ENCODE measurements at places on chromosomes 12 and 14.

GRCh38 chr14:96039633-96040311 is 610 bp downstream of the C14orf132 start:
- DNase-seq, result peak; percentile 26

DNA sequence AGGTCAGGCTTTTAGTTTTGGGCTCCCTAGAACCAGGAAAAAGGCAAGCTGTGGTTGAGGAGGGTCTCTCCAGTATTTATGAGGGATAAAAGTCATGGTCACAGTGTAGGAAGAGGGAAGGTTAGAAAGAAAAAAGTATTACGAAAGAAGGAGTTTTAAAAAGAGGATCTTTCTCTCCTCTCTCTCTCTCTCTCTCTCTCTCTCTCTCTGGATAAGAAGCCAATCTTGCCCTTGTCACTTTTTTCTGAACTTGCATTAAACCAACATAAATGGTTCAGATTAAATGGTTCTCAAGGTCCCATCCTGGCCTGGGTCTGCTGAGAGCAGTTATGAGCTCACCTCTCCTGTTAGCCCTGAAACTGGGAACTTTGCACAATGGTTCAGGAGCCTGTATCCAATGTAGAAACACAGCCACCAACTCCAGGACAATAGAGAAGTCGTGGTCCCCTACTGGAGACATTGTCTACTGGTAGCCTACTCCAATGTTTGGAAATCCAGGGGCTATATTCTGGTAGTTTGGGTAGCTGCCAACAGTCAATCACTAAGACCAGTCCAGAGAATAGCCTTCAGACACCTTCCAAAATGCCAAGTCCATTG is 131.9 kb downstream of the DAD1 start:
- DNase-seq, result no peak

- no peak for DNase-seq
Measured at GRCh38 chr14:34175574-34175973, 224.7 kb upstream of the EGLN3 start.

- no peak for DNase-seq
Measured at GRCh38 chr14:59630288-59630963, 53.8 kb upstream of the CCDC175 start.

DNA sequence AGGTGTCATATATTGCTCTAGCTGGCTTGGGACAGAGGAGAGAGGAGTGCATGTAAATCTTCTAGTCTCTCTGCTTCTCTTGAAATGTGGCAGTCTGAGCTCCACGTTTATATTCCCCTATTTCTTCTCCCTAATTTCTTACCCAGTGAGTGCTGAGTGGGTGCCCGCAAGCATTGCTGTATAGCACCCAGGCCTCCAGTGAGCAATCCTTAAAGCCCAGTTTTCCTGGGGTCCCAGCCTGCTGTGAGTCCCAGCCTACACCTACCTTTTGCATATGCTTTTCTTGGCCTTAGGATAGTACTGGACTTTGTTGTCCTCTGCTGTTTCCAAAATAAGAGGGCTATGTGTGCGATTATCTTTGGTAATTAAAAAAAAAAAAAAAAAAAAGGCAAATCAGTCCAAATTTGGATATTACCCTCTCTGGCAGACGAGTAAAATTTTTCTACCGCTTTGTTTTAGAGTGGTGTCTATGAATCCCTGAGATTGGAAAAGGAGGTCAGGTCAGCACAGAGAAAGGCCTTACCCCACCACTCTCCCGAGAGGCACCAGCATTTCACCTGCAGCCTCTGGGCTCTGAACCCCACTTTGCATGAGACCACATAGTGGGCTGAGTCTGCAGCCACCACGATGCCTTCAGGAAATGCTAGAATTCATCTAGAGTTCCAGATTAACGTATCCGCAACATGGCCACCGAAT is 1.1 kb downstream of the MGST1 start:
- DNase-seq, result no peak

DNA sequence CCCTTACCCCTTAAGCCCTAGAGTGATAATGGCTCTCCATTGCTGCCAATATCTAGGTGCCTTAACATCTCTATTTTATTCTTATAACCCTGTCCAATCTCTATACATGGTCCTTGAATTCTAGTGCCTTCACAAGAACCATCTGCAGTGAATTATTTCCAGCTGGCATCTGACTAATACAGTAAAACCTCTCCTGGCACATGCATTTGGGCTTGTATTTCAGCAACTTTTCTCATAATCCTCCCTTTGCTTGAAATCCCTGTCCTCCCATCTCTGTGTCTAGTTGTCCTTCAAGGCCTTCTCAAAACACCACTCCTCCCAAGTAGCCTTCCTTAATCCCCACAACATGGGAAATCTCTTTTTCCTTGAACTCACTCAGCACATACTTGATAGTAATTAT is 14.2 kb upstream of the HMGA2 start:
- DNase-seq, result peak; percentile 79

Measured in LHCN-M2 (cell line).